ENCODE measurements at places on chromosomes 1 and 21.
A peak's percentile ranks its signal among the peaks of the same experiment; 100 is the strongest.

- no peak for DNase-seq
These were observed 435.1 kb downstream of the KIF26B start for GRCh38 chr1:245589906-245590305.

DNA sequence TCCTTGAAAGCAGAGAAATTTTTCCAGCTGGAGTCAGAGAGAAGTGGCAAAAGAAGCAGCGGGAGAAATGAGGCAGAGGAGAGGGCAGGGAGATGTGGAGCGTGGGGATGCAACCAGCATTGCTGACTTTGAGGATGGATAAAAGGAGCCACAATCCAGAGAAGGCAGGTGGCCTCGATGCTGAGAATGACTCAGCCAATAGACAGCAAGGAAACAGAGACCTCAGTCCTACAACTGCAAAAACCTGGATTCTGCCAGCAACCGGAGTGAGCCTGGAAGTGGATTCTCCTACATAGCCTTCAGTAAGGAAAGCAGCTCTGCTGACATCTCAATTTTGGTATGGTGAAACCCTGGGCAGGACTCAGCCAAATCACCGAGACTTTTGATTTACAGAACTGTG is 128.9 kb upstream of the ATP1B1 start:
- DNase-seq, result no peak

DNA sequence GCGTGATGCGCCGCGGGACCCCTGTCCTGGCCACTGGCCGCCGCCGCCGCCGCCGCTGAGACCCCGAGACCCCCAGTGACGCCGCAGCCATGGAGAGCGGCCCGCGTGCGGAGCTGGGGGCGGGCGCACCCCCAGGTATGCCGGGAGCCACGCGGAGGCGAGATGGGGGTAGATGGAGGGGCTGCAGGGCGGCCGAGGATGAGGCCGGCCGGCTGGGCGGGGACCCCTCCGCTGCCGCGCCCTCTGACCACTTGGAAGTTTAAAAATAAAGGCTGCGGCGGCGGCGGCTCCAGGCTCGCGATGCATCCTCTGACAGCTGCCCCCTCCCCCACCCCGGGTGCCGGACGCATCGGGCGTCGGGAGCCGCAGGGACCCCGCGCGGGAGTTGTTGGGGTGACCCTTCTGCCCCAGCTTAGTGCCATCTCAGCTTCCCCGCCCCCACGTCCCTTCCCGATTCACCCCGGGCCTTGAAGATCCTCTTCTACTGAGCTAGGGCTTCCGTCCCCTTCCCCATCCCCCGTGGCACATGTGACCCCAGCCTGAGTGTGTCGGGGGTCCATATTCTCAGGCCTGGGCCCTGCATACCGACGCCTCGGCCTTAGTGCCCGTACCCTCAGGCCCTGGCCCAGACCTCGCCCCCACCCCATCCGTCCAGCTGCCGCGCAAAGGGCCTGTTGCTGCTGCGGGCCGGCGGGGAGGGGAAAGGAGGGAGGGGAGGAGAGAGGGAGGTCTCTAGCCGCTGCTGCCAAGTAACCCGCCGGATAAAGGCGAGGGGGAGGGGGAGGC is 562 bp downstream of the MAP7D1 start:
- peak; percentile 70 for DNase-seq

DNA sequence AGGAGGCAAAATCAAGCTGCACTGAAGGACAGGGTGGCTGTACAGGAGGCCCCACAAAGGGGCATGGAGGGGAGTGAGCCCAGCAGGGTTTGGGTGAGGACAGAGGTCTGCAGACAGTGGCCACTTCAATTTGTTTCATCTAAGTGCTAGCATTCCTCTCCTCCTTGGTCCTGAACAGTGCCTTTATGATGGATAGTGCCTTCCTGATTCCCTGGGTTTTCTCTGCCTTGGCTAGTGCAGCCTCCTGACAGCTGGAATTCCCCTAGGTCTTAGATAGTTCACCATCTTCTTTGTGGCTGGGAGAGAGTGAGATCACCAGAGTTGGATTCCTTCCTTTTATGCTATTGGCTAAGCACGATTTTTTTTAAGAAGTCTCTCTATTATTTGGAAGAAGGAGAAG is 3.8 kb upstream of the HPCAL4 start:
- DNase-seq, result no peak

GRCh38 chr1:173383351-173383750 is 93.8 kb upstream of the PRDX6 start:
- DNase-seq, result no peak

GRCh38 chr1:161915051-161915503 is 108.6 kb downstream of the OLFML2B start:
- no peak for DNase-seq

- no peak for DNase-seq
These were observed 159.2 kb downstream of the DYRK1A start for GRCh38 chr21:37525810-37526209.

- DNase-seq, result no peak
These were observed 158.3 kb downstream of the COL24A1 start for GRCh38 chr1:85998105-85998855.

GRCh38 chr21:41616031-41616591 is 108.2 kb upstream of the TMPRSS2 start:
- peak; percentile 92 for DNase-seq

DNA sequence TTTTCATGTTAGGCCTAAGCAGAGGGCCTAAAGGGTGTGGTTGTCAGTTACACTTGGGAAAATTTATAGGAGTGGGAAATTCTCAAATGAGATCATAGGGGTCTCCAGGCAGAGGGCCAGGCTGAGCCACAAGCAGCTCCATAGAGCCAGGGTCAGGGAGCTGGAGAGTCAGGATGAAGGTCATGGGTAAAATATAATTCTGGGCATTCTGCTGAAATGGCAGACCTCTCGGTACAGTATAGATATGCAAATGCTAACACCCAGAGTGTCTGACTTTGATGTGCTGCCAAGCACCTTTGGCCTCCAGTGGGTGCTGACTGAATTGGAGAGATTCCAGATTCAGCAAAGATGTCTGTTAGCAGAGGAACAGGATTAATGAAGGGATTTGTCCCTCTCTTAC is 40.1 kb downstream of the DNM3 start:
- no peak for DNase-seq

DNA sequence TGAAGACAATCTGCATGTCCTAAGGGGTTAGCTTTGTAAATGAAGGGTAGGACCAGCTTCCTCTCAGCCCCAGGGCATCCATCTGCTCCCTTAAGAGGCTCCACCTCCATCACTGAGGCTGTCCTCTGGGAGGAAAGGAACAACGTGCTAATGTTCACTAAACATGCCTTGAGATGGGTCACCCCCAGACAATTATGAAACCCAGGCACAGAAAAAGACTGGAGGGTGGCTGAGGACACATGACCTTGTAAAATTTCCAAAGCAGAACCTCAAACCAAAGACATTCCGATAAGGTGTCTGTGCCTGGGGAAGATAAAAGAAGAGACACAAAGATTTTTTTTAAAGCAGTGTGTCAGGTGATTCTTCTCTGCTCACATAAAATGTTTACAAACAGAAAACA is 37.6 kb upstream of the ZNF124 start:
- DNase-seq, result no peak

GRCh38 chr1:227894831-227895451 is 52.8 kb downstream of the WNT9A start:
- no peak for DNase-seq

- no peak for DNase-seq
These were observed 29.7 kb downstream of the SLC26A9 start for GRCh38 chr1:205913451-205914154.
